ENCODE measurements at places on chromosomes 1 and 21.

DNA sequence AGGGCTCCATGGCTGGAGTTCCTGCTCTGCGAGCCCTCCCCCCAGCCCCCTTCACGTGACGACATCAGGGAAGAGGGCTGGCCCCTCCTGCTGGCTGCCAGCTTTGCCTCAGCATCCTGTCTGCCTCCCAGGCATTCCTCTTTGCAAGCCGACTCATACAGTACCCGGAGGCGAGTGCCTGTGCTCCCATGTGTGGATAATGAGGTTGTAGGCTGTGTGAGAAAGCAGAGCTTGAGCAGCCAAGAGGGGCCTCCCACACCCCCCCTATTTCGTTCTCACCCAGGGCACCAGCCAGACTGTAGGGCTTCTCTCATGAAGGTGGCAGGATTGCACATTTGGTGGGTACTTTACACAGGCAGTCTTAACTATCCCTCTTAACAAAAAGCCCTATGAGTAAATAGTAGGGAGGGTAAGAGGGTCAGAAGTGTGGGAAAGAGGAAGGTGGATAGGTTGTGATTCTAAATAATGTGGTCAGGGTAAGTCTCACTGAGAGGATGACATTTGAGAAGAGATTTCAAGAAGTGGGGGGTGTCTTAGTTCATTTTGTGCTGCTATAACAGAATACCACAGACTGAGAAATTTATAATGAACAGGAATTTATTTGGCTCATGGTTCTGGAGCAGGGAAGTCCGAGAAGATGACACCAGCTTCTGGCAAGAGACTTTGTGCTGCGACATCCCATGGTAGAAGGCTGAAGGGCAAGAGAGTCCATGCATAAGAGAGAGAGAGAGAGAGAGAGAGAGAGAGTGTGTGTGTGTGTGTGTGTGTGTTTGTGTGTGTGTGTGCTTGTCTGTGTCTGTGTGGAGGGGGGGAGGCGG, 113.5 kb downstream of the OMA1 start:
- peaks cover 3% of the 10 kb centered on the region for H3K36me3 ChIP-seq
- no peak for DNase-seq
- no peaks in the 10 kb centered on the region for H3K4me1 ChIP-seq
- H3K4me3 ChIP-seq = no peak overlapping the region

DNA sequence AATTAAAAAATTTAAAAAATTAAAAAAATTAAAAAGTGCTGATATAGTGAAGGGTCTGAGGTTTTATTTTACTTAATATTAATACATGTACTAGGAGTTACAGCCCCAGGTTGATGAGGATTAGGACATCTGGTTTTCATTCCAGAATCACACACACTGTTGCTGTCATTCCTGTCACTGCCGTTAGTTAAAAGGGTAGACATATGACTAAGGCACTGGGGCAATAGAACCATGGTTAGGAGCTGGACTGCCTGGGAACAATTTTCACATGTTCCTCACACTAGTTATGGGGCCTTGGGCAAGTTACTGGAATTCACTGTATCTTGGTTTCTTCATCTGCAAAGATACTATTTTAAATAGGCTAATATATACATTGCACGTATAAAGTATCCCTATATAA, 191.8 kb upstream of the DPYD start:
- H3K36me3 ChIP-seq = no peaks in the 10 kb centered on the region
- no peak overlapping the region for H3K4me3 ChIP-seq
- no peak for DNase-seq
- no peaks in the 10 kb centered on the region for H3K4me1 ChIP-seq
- no peak overlapping the region for H3K27ac ChIP-seq

DNA sequence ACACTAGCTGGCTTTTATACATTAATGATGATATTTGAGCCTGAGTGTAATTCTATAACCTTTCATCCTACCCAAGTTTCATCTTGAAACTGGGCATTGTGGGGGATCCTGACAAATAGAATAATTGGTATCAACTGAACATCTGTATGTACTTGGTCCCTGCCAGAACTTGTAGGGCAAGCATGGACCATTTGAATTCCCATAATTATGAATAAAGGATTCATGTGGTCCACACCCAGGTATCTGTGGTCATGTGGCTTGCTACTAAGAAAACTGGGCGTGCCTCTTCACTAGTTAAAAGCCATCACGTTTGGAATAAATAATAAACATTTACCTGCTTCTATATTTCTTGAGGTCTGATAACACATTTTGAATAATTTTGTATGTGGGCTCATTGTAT, 20.6 kb upstream of the VTCN1 start:
- H3K36me3 ChIP-seq = no peaks in the 10 kb centered on the region
- no peaks in the 10 kb centered on the region for H3K4me1 ChIP-seq
- H3K27ac ChIP-seq = no peak overlapping the region

- DNase-seq = no peak
- H3K4me3 ChIP-seq = no peak overlapping the region
- no peaks in the 10 kb centered on the region for H3K4me1 ChIP-seq
- H3K27ac ChIP-seq = no peak overlapping the region
Measured at GRCh38 chr1:94024104-94024792, 96.7 kb downstream of the ABCA4 start.

DNA sequence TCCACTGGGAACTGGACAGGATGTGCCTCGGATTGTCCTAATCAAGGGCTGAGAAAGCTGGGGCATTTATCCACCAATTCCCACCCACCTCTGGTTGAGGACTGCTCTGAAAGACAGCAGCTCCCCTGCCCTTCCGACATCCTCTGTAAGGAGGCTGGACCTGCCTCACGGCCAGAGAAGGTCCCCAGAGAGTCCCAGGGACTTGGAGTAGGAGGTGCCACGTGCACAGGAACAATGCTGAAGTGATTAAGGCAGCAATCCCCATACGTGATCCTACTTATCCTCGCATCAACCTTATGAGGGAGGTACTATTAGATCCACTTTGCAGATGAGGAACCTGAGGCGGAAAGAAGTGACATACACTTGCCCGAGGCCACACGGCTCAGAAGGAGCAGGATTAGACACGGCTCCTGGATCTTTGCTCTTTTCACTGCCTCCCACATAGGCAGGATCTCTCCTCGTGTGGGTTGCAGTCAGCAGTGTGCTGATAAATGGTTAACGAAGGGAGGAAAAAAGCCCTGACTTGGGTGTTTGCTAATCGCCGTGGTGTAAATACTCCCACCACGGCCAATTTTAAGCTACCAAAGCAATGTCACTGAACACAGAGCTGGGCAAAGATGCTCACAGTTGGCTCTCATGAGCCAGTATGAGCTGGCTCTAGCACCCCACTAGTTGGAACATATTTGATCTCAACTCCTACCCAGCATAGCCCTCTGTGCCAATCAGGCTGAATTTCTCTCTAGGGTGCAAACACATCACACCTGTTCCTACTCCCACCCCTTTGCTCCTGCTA, 18.6 kb upstream of the LDLRAP1 start:
- no peak for DNase-seq
- no peak overlapping the region for H3K4me3 ChIP-seq
- H3K4me1 ChIP-seq = peaks cover 9% of the 10 kb centered on the region
- peaks cover 9% of the 10 kb centered on the region for H3K27me3 ChIP-seq

- no peaks in the 10 kb centered on the region for H3K36me3 ChIP-seq
- no peak overlapping the region for H3K4me3 ChIP-seq
- H3K27me3 ChIP-seq = no peaks in the 10 kb centered on the region
- H3K4me1 ChIP-seq = peaks cover 15% of the 10 kb centered on the region
- no peak overlapping the region for H3K27ac ChIP-seq
- DNase-seq = no peak
Measured at GRCh38 chr1:167564612-167565270, 11.2 kb upstream of the CREG1 start.

GRCh38 chr1:162564762-162565218, 3.3 kb downstream of the UAP1 start:
- no peak for DNase-seq
- H3K27ac ChIP-seq = no peak overlapping the region
- no peaks in the 10 kb centered on the region for H3K27me3 ChIP-seq
- peaks cover 22% of the 10 kb centered on the region for H3K36me3 ChIP-seq
- peaks cover 19% of the 10 kb centered on the region for H3K4me1 ChIP-seq
- H3K4me3 ChIP-seq = no peak overlapping the region

DNA sequence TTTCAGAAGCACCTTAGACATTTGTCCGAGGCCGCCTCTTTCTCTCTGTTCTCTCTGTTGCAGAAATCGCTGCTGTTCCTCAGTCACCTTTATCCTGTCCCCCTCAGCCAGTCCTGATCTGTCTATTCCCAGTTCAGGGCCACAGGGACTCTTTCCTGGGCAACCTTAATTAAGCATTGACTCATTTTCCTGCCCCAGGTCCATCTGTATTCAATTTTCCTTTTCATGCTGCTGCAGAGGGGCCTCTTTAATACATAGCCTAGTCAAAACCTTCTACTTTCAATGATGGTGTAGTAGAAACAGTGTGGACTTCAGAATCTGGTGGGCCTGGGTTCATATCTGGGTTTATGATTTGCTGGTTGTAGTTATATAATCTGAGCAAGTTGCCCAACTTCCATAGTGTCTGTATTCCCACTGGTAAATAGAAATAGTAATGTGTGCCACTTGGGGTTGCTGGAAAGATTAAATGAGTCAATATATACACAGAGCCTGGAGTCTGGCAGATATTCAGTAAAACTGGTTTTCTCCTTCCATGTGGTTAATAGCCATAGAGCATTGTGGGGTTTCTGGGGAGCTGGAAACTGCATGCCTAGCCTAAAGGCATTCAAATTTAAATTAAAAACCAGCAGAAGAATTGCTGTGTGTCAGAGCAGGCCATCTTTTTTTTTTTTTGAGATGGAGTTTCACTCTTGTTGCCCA, 4.5 kb downstream of the TRAF5 start:
- H3K4me3 ChIP-seq = peak overlapping the region; percentile 94
- H3K27ac ChIP-seq = peak overlapping the region; percentile 95
- H3K36me3 ChIP-seq = peaks cover 17% of the 10 kb centered on the region
- H3K4me1 ChIP-seq = peaks cover 91% of the 10 kb centered on the region

DNA sequence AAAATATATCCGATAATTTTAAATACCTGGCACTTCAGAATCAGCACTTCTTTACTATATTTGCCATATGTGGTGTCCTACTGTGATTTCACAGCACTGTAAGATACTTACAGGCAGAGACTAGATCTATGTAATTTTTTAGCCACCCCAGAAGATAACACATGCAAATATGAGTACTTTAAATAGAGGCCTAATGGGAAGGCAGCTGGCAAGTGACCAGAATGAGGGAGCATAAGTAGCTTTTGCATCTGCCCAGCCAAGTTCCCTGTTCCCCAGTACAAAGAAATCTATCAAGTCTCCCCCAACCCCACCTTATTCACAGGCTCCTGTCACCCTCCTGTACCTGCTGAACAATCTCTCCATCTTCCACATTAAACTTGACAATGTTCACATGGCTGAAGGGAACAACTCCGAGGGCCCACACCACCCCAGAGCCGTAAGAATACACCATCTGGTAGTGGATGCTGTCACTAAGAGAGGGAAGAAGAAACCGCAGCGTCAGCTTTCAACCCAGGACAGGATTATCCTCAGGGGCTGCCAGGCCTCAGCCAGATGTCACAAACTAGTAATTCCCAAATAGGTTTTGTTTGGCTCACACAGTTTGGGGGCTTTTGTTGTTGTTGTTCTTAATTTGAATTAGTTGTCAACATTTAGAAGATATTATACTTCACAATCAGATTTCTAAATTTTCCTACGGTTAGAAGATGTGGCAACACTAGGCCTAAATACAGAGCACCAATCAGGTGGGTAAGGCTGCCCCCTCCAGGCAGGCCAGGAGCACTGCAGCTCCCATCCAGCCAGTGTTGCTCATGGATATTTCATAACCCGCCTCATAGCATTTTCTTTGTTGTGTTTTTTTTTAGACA, 10.4 kb downstream of the EMC1 start:
- no peak overlapping the region for H3K27ac ChIP-seq
- H3K4me1 ChIP-seq = no peaks in the 10 kb centered on the region
- H3K4me3 ChIP-seq = no peak overlapping the region
- no peaks in the 10 kb centered on the region for H3K27me3 ChIP-seq
- peak; percentile 52 for DNase-seq

- no peaks in the 10 kb centered on the region for H3K27me3 ChIP-seq
- no peak overlapping the region for H3K27ac ChIP-seq
- peaks cover 5% of the 10 kb centered on the region for H3K4me1 ChIP-seq
- no peak overlapping the region for H3K4me3 ChIP-seq
- H3K36me3 ChIP-seq = peaks cover 9% of the 10 kb centered on the region
Measured at GRCh38 chr1:44273560-44274350, 60.5 kb downstream of the DMAP1 start.

GRCh38 chr1:74107394-74107793, 90.6 kb downstream of the LRRIQ3 start:
- no peak overlapping the region for H3K27ac ChIP-seq
- no peak overlapping the region for H3K4me3 ChIP-seq
- H3K36me3 ChIP-seq = no peaks in the 10 kb centered on the region
- DNase-seq = no peak

- H3K4me1 ChIP-seq = peaks cover 74% of the 10 kb centered on the region
- DNase-seq = no peak
- peaks cover 83% of the 10 kb centered on the region for H3K36me3 ChIP-seq
- no peaks in the 10 kb centered on the region for H3K27me3 ChIP-seq
- H3K27ac ChIP-seq = peak overlapping the region; percentile 54
Measured at GRCh38 chr1:178916448-178917174, 45.7 kb upstream of the ANGPTL1 start.

- H3K4me1 ChIP-seq = no peaks in the 10 kb centered on the region
- no peak for DNase-seq
- no peak overlapping the region for H3K4me3 ChIP-seq
- H3K36me3 ChIP-seq = no peaks in the 10 kb centered on the region
Measured at GRCh38 chr1:48208652-48209051, 13.9 kb upstream of the SLC5A9 start.

- H3K4me1 ChIP-seq = no peaks in the 10 kb centered on the region
- DNase-seq = no peak
- no peaks in the 10 kb centered on the region for H3K36me3 ChIP-seq
- no peak overlapping the region for H3K27ac ChIP-seq
- H3K4me3 ChIP-seq = no peak overlapping the region
Measured at GRCh38 chr1:19273106-19273843, 15.3 kb downstream of the AKR7A3 start.
